ENCODE measurements at places on chromosomes 2 and 18.

- no peak for DNase-seq
Observed at GRCh38 chr2:140481136-140481535, 1649.7 kb downstream of the LRP1B start.

GRCh38 chr2:38446418-38446817 is 69.3 kb upstream of the ATL2 start:
- DNase-seq: no peak

DNA sequence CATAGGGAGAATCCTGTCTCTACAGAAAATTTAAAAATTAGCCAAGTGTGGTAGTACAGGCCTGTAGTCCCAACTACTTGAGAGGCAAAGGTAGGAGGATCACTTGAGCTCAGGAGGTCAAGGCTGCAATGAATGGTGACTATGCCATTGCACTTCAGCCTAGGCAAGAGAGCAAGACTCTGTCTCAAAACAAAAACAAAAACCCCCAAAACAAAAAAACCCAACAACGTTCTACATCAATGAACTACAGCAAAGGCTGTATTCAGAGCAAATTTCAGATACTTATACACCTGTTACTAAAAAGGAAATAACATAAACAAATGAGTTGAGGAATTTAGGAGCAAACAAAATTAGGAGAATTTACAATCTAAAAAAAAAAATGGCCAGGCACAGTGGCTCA is 22.6 kb downstream of the YES1 start:
- no peak for DNase-seq

DNA sequence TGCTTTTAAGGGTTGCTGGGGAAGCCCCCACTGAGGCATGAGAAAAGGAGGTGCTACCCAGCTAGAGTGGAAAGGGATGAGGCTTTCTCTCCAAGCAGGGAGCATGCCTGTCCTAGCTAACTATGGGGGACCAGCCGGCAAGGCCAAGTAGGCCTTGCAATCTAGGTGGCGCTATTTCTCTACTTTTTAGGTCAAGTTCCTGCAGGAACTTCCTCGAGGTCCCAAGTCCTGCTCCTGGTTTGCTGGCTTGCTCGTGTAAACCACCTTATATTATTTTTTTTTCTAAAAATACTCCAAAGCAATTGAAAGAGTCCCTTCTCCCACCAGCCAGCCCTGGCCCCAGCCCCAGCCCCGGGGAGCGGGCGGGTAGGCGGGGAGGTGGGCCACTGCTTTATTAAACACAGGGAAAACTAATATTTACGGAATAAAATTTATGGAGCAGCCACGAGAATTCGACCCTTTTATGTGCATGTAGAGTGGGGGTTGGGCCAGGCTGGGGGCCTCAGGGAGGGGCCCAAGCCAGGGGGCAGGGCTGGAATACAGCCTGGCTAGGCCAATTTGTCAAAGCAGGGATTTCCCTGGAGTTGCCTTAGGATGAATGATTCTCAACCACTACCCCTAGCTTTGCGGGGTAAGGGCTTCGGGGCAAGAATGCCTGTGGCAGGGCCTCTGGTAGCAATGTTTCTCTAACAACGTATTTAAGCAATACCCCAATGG is 12.8 kb upstream of the IHH start:
- DNase-seq: peak; percentile 71

DNA sequence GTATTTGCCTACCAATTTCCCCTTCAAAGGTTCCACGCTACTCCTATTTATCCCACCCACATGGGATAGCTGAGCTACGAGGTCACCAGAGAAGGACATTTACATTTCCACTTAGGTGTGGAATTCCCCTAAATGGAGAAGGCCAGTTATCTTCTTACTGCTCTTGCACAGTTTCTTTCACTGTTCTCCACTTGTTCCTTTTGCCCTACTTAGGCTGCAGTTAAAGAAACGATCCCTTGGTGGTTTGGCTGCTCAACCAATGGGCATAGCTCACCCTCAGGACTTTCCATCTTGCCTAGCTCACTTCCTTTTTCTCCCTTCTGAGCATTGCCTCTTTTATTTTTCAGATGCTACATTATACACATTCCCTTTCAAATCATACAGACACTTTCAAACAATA is 11.2 kb upstream of the NABP1 start:
- no peak for DNase-seq

- DNase-seq: no peak
Observed at GRCh38 chr2:68689553-68690537, 44.8 kb upstream of the ARHGAP25 start.

GRCh38 chr2:29022679-29023078 is 41.6 kb downstream of the TOGARAM2 start:
- DNase-seq: no peak

DNA sequence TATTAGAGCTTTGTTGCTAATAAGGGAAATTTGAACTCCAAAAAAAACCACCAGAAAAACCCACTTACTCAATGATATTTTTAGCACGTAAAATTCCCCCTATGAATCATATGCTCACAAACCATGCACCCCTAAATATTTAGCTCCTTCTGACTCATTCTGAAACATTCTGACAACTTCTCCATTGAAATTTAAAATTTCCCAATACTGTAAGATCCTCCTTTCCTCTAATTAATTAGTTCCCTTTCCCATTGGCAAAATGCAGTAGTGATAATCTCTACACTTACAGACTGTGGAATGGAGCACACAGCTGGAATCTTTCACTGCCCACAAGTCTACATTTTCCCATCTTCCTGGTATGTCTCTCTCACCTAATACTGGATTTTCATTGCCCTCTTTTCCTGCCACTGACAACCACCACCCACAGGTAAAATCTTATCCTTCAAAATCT is 215.8 kb upstream of the ACVR2A start:
- no peak for DNase-seq

DNA sequence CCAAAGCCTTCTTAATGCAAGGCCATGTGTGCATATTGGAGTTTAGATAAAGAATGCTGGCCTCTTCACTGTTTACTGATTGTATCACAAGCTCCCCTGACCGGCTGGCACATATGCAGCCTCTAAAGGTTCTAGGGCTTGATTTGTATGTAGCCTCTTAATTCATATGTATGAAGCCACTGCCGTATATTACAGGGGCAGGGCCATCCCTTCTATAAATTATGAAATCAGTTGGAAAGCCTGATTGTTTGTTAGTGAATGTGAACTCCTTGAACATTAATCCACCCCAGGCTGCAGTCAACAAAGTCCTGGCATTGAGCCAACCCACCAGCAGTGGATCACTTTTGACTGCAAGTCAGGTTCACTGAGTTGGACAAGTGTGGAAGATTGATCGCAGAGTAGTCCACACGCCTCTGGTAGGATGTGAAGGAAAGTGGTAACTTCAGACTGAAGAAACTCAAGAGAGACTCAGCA is 61.6 kb upstream of the PARD3B start:
- DNase-seq: no peak

DNA sequence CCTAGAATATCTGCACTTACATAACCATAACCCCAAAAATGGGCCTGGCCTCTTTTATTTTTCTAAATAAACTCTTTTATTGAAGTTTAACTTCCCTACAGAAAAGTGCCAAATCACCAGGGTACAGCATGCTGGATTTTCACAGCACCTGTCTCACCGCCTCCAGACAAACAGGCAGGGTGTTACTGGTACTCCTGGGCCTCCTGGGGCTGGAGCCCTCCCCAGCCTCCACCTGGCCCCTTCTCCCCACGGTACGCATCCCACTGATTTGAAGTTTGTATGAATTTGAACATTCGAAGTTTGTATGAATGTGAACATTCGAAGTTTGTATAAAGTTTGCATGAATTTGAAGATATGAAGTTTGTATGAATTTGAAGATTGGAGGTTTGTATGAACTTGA is 232.1 kb downstream of the NDUFA10 start:
- no peak for DNase-seq

- peak; percentile 64 for DNase-seq
Observed at GRCh38 chr2:159030674-159031380, 62.4 kb downstream of the TANC1 start.

DNA sequence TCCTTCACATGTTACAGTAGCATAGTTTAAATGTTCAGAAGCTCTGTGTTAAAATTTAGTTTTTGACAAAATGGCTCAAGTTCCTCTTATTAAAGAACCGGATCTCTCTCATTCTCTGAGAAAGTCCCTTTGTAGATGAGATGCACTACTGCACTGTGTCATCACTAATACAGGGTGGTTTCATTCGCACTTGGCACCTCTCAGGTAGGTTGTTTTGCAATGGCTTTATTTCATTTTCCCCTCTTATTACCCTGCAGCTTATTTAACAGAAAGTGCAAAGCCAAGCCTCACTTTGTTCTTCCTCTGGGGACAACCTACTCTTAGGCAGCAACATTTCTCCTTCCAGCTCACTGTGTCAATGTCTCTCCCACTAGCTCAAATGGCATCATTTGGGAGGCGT is 185.1 kb downstream of the DLGAP1 start:
- DNase-seq: no peak

DNA sequence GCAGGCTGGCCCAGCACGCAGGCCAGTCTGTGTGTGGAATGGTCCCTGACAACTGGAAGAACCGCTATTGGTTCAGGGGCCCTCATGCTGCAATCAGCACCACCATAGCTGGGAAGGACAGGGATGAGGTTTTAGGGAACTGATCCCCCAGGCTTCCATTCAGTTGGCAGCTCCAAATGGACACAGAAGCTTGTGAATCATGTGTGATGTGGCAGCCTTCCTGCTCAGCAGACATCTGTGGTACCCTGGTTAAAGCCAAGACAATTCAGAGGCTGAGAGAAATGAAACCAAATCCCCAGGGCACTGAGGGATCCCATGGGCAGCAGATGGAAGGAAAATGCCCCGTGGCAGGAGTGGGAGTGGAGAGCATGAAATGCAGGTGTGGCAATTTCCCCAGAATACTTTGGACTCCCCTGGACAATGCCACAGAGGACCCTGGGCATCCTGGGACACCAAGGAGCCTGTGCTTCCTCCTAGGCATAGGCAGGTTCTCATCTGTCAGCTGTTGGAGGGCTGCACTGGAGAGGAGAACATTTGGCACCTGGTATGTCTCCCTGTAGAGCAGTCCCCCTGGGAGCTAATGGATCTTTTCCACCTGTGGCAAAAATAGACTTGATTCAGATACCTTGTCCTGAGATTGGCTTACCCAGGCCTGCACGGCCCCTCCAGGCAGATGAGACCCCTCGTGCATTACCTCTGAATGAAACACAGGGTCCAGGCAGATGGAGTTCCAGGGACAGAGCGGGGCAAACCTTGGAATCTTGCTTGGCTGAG is 162.2 kb upstream of the BCL2L11 start:
- no peak for DNase-seq

DNA sequence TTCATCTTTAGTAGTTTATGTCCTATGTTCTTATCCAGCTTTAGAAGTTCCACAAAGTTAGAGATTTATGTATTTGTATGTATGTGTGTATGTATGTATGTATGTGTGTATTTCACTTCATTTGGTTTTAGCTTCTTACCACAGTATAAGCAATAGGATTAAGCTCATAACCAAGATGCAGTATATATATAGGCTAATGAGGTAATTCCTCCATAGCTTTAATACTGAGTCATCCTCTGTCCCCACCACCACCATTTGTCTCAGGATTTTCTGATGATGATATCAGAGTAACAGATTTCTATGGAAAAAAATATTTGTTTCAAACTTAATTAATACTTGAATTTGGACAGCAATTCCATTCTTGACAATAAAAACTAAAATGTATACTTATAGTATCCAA is 159.2 kb downstream of the SOX11 start:
- DNase-seq: no peak

GRCh38 chr2:118851650-118852049 is 4.2 kb upstream of the EN1 start:
- no peak for DNase-seq

DNA sequence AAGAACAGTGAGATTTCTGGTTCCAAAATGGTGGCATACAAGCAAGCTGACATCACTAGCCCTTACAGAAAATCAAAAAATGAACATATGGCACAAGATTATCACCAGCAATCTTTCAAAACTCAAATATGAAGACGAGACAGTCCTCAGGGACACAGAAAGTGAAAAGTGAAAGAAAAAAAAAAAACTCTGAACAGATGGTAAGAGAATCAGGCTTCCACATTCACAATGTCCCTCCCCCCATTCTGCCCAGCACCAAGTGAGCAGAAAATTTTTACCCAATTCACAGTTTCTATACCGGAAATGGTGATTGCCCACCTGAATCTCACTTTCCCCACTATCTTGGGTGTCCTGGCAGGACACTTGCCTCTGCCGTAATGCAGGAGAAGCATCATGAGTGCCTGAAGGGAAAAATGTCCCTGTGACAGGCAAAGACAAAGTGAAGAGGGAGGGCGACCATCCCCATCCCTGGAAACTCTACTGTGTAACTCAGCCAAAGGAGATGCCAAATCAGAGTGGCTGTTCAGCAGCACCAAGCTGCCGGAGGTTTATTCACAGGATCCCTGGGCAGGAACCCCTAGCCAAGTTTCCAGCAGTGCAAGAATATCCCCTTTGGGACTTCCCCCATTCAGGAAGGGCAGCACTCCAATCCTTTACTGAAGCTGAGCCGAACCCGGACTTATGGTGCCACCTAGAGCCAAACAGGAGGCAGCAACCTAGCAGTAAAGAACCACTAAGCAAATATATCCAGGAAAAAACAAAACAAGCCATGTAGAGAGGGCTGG is 312.2 kb downstream of the LRATD1 start:
- no peak for DNase-seq

GRCh38 chr2:231367178-231367577 is 28.3 kb upstream of the B3GNT7 start:
- DNase-seq: no peak

DNA sequence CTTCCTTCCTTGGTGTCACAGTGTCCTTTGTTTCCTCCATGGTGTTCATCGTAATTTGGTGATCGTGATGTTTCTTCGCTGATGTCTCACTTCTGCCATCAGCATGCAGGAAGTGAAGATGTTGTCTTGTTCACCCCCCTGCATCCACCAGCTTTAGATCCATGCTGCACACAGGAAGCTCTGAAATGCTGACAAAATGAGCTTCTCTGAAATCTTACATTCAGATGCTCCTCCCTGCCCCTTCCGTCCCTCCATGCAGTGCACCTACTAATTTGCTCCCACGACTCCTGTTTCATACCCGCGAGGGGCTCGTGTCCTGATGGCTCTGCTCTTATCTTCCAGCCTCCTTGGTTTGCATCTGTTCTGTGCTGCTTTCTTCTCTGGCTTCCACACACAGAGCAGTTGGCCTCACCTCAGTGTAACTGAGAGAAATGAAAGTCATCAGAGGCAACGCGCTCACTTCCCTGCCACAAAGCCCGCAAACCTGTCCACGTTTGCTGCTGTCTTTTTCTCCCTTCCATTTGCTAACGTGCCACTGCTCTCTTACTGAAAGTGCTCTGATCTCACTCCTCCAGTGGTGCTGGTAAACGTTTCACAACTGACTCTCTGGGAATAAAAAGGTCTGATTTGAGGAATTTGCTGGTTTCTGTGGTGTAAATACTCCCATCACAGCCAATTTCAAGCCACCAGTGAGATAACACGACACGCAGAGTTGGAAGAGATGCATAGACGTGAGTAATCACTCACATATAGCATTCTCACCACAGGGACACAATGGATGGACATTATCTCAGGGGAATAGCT is 41.0 kb upstream of the MGAT4A start:
- no peak for DNase-seq

All from AG08396 (cell line).